ENCODE measurements at places on chromosomes 1 and 21.

DNA sequence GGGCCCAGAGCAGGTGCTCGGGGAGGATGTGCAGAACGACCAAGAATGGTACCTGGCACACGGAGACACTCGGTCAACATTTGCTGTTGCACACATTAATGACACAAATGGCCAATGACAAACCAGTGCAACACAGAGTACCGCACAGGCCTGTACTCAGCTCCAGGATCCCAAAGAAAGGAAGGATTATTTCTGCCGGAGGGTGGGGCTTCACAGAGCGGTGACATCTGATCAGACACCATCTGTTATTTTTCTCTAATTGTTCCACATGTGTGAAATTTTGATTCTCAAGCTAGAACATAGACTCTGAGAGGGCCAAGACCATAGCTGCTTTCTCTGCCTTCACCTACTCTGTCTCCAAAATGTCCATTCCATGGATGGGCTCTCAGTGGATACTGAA, 100.4 kb downstream of the MRPL37 start:
- no peak for DNase-seq

GRCh38 chr1:14611792-14612191, 13.3 kb downstream of the KAZN start:
- no peak for DNase-seq

GRCh38 chr1:104072915-104073371, 323.2 kb downstream of the AMY1C start:
- DNase-seq, result peak; percentile 11

- DNase-seq, result no peak
Observed at GRCh38 chr1:70061231-70061630, 144.1 kb downstream of the LRRC40 start.

DNA sequence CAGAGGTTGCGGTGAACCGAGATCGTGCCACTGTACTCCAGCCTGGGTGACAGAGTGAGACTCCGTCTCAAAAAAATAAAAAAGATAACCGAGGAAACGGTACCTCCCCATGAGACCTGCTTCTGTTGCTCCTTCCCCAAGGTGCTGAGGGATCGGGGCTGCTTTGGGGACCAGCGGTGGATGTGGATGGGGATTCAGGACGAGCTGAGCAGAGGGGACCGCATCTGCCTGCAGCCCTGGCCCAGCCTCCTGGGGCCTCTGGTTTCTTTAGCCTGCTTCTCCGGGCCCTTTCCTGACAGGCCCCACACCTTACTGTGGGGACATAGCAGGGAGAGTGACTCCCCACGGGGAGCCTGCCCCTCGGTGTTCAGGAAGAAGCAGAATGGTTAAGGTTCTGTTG, 17.1 kb downstream of the SLC66A1 start:
- DNase-seq, result no peak
